ENCODE measurements at places on chromosomes 16 and 17.

- no peak for DNase-seq
Observed at GRCh38 chr16:48901712-48902374, 291.9 kb upstream of the N4BP1 start.

- DNase-seq = no peak
Observed at GRCh38 chr16:252366-253337, 18.0 kb downstream of the FAM234A start.

DNA sequence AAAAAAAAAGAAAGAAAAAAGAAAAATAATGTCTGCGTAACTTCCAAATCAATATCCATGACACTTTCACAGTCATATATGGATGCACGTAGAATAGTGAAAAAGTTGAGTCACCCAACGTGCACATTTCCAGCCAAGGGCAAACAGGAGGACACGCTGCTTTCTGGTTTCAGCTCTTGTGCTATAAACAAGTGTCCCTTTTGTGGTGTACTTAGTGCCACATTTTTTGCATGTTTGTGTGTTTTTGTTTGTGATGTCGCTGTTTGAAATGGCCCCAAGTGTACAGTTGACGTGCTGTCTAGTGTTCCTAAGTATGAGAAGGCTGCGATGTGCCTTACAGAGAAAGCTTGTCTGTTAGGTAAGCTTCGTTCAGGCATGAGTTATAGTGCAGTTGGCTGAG, 2.9 kb downstream of the CHD9 start:
- DNase-seq = no peak

DNA sequence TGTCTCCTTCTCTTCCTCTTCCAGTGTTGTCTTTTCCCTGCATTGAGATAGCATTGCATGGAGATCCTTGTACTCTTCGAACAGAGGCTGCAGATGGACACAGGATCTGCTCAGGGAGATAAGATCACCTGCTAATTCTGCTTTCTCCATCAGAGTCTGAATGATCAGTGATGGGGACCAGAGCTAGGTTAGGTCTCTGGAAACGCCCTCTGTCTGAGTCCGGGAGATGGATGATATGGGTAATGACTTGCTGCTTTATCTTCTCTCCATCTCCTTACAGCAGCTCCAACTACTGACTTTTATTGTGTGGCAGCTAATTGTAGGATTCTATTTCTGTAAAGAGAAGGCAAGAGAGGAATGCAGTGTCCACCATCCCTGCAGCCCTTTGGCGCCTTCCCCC, 435.6 kb downstream of the WWOX start:
- no peak for DNase-seq

DNA sequence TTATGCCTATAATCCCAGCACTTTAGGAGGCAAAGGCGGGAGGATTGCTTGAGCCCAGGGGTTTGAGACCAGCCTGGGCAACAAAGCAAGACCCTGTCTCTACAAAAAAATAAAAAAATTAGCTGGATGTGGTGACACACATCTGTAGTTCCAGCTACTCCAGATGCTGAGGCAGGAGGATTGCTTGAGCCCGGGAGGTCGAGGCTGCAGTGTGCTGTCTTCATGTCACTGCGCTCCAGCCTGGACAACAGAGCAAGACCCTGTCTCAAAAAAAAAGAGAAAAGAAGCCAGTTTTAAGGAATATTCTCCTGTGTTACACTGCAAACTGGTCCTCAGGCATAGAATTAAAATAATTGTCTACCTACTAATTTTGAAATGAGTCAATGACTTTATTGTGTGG, 47.9 kb downstream of the NSRP1 start:
- DNase-seq = no peak

DNA sequence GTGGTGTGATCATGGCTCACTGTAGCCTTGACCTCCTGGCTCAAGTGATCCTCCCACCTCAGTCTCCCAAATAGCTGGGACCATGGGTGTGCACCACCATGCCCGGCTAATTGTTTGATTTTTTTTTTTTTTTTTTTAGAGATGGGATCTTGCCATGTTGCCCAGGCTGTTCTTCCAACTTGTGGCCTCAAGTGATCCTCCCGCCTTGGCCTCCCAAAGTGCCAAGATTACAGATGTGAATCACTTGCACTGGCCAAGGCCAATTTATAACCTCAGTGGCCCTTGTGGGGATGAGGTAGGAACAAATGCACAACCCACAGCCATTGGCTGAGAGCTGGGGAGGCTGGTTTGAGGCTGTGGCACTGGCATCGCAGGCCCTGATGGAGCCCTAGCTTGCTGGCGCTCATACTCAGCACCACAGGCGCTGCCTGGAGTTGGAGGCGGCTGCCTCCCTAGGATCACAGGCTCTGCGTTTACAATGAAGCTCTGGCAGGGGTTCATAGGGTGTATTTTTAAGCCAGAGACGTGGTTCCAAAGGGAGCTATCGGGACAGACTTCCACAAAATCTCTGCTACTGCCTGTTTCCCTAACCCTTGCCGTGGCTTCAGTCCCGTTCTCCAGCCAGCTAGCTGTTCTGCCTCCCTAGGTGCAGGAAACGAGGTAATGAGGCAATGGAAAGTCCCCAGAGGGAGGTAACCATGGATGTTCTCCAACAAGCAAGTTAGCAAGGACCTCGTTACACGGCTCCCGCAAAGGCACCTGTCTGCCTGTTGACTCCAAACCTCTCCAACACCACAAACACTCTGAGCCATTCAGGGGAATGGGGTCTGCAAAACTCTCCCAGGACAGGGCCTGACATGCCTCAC, 2.9 kb downstream of the ABCA3 start:
- DNase-seq = peak; percentile 25

- no peak for DNase-seq
Observed at GRCh38 chr16:50857881-50858280, 116.0 kb downstream of the CYLD start.

- no peak for DNase-seq
Observed at GRCh38 chr17:34291721-34292348, 6.3 kb downstream of the CCL11 start.
